Amniotic stem cell (primary cell): ENCODE measurements at places on chromosomes 16 and 17.

DNA sequence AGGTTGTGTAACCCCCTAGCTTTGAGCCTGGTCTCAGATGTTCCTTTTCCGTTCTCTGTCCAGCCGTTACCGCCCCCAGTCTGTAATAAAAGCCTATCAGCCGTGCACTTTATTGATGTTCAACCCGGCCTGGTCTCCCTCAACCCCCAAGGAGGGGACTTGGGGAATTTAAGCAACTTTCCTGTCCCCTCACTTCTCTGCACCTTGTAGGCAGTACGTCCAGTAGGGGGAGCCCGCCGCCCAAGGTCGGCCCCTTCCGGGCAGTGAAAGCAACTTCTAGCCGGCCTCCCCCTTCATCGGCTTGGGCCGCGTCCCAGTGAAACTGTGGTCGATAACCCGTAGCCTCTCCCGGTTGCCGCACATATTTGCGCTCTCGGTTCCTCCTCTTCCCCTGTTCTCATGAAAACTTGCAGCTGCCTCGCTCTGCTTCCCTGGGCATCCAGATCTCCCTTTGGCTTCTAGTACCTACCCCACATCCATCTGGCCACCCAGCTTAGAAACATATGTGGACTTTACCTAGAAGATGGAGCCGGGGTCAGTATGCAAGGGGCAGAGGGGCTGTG, 7.9 kb downstream of the PNPO start:
- peak; percentile 19 for DNase-seq

GRCh38 chr16:54422159-54422558, 135.6 kb upstream of the IRX3 start:
- no peak for DNase-seq

DNA sequence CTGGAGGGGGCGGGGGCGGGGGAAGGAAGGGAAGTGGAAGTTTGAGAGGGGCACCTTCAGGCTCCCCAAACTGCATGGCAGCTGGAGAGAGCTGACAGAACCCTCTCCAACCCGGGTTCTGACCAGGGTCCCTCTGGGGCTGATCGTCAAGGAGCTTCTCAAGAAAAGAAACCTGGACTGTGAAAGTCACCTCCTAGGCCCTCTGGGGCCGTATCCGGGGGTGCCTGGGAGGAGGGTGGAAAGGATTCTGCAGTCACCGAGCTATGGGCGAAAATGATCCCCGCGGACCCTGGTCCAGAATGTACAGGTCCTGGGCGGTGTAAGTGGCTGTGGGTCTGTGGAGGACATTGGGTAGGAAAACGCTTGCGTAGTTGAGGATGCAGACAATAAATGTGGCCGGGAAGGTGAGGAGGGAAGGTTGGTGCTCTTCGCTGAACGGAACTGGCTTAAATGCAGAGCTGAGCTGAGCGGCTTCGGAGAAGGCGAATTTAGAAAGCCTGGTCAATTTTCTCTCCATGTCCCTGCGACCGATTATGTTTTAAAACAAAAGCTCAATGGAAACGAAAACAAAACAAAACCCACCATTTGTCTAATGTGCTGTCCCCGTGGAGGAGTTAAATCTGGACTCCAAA, 3.6 kb upstream of the LHX1 start:
- no peak for DNase-seq

DNA sequence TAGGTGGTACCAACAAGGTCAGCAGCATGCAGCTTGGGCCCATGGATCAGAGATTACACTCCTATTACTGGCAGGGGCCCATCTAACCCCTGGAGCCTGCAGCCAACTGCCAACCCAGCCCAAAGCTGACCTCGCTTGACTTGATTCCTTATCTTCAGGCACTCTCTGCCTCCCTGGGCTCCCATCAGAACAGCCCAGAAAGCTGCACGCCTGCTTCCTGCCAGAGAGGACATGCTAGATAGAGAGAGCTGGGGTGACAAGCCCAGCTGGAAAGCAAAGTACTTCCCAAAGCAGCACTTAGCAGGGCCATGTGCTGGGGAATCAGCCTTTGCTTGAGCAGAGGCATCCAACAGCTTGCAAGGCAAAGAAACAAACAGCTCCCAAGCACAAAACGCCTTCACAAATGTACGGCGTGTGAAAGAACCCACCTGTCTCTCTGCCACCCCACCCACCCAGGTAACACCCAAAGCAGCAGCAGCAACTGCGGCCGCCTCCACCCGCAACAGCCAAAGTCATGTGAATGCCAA, 74.2 kb upstream of the NLK start:
- DNase-seq = no peak

DNA sequence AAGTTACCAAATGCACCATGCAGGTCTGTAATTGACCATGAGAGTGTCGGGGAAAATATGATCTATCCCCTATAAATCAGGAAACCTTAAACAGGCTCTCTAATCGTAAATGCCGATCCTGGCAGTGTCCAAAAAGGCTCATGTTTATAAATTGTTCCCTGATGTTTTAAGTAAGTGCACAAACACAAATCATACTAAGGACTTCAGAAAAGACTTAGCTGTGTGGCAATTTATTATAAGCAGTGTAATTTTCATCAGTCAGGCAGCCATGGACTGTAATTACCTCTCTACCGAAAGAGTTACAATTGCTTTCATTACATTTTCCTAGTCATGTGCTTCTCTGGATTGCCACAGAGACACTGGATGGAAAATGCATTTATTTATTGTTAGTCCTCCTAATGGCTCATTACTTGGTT, 73.4 kb upstream of the COX10 start:
- no peak for DNase-seq

DNA sequence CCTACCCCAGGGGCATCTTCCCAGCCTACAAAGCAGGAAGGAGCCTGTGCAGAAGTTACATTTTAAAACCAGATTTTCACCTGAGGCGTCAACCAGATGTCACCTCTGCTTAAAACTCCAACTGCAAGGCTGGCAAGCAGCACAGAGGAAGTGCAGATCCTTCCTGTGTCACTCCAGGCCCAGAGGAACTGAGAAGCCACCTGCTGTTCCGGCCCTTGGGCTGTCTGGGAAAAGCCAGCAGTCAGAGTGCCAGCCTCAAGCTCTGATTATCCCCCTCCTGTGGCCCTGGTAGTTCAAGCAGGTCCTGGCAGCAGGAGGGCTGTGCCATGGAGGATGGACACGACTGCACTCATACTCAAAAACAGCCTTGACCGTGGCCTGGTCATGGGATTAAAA, 10.2 kb downstream of the POLR2C start:
- DNase-seq = no peak

DNA sequence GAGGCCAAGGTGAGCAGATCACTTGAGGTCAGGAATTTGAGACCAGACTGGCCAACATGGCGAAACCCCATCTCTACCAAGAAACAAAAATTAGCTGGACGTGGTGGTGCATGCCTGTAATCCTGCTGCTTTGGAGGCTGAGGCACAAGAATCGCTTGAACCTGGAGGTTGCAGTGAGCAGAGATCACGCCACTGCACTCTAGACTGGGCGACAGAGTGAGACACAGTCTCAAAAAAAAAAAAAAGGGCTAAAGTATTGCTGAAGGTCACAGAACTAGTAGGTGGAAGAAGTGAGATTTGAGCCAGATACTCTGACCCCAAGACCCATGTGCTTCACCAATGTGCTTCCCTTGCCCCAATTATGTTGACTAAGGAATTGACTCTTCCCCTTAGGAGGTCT, 112.0 kb downstream of the NPIPB5 start:
- DNase-seq = no peak

DNA sequence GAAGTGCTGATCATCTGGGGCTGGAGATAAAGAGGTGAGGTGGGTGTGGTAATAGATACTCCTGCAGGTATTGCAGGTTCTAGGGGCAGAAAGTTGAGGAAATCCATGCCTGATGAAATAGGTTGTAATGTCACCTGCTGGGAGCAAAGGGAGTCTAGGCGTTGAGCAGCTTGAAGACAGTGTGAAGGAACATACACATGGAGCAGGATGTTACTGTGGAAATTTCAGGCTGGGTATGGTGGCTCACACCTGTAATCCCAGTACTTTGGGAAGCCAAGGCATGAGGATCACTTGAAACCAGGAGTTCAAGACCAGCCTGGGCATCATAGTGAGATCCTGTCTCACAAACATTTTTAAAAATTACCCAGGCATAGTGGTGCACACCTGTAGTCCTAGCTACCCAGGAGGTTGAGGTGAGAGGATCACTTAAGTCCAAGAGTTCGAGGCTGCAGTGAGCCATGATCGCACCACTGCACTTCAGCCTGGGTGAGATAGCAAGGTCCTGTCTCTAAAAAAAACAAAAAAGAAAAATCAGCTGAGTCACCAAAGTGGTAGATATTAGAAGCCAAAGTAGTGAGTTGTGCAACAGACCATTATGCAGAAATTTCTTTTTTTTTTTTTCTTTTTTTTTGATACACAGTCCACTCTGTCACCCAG, 9.1 kb upstream of the CRYBA1 start:
- DNase-seq = no peak

- no peak for DNase-seq
Observed at GRCh38 chr17:79078476-79079190, 4.0 kb downstream of the ENGASE start.

GRCh38 chr16:57588831-57589230, 39.6 kb upstream of the ADGRG1 start:
- DNase-seq = no peak

- no peak for DNase-seq
Observed at GRCh38 chr17:38677819-38678218, 3.1 kb upstream of the EPOP start.

DNA sequence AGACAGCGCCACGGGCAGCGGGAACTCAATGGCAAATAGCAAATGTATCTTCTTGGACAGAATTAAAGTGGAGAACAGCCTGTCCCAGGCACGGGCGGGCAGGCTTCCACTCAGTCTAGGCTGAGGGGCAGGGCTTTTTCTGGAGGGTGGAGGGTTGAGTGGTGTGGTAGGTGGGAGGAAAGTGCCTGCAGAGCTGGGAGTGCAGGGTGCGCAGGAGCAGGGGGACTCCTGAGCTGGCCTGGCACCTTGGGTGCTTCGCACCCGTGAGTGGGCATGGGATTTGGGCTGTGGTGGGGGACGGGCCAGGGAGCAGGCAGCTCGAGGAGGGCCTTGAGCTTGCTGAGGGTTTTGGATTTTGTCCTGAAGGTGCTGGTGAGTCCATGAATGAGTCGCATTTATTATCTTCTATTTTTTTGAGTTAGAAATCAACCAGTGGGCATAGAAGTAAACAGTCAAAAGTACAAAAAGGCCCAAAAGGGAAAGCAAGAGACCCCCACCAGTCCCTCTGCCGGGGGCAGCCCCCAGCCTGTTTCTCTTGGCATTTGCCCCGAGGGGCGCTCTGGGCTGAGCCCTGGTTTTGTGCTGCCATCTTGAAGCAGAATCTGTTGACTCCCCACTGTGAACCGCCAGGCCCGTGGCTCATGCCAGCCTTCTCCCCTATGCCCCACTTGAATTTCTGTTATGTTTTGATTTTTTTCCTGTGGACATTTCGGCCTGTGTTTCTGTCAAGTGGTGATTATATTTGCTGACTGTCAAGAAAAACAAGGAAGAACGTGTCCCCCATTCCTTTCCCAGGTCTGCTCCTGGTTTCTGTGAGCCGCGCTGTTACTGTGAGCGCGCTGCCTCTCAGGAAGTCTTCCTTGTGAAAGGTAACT, 8.2 kb downstream of the ADORA2B start:
- no peak for DNase-seq

GRCh38 chr17:4854111-4854681, 21.1 kb downstream of the MINK1 start:
- no peak for DNase-seq

GRCh38 chr17:65191811-65192740, 54.9 kb downstream of the RGS9 start:
- no peak for DNase-seq

- DNase-seq = no peak
Observed at GRCh38 chr16:86325360-86325759, 185.0 kb upstream of the FOXF1 start.

- DNase-seq = no peak
Observed at GRCh38 chr17:59074494-59074893, 32.2 kb downstream of the TRIM37 start.

DNA sequence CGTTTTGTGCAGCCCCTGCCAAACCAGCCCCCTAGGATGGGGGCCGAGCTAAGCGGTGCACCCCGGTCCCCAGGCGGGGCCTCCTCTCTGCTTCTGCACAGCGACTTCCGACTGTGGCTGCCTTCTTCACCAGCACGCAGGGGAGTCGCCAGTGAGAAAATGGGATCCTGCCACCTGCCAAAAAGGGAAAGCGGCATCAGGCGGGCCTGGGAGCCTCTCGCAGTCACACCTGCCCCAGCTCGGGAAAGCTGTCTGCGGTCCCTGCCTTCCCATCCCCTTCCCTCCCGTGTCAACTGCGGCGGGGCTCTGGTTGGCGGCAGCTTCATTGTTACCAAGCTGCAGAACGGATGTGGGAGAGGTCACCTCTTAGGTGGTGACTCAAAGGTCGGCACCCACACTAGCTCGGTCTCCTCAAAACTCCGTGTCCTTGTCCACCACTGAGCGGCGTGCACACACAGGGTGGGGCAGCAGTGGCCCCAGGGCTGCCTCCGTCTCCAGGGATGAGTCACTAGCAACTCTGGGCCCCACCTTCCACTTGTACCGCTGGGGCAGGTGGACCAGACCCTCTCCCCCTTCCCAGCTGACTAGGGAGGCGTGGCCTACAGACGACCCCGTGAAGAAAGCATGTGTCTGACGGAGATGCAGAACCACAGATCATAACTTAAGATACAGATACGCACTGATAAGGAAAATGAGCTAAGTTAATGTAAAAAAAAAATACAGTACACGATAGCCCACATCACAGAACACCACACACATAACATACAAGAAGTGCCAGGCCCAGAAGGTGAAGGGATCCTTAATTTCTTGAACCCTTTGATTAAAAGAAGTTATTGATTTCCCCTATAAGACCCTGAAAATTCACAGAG, 1.5 kb upstream of the PCYT2 start:
- no peak for DNase-seq

- no peak for DNase-seq
Observed at GRCh38 chr17:40937384-40937819, at the start of gene KRT23. TSS of gene KRT23 (minus strand) at chr17:40937646. CDS start at chr17:40936603, 1,043 bp downstream.

GRCh38 chr16:86528061-86528929, 18.0 kb downstream of the FOXF1 start:
- no peak for DNase-seq

GRCh38 chr17:35068249-35068648, 4.7 kb upstream of the RFFL start:
- no peak for DNase-seq

DNA sequence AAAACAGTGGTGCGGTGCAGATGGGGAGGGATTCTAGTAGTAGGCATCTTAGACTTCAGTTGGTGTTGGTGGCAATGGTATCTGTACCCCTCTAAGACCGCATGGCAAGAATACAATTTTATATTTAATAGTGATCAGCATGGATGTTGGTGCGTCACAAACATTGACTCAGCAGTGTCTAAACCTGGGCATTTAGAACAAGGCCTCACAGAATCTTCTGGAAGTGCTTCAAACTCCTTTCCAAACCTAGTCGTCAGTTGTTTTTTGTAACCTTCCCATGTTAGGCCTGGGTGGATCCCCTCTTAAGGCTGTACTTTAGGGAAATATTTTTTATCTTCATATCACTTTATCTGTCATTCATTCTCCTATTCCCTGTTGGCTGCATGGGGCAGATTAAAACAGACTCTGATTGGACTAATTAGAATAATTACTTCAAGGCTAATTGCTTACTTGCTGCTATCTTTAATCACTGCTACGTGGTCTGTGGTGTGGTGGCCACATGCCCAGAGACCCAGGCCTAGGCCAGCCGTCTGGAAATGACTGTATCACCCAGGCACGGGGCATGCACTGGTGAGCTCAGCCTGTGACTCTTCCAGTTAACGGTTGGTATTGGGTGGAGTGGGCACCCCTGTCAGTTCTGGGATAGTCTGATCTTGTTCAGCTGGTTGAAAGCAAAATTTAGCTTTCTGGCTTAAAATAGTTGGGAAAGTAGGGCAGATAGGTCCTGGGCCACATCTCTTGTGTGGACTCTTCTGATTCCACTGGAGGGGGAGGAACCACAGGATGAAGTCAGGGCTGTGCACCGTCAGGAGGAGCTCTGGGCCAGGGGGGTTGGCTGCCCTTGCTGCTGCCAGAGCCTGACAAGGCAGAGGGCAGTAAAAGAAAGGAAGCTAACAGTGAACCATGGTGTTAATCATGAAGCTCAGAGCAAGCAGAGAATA, 4.5 kb downstream of the ALKBH5 start:
- DNase-seq = peak; percentile 25
